ENCODE measurements at places on chromosomes 13 and 19.

GRCh38 chr19:38451036-38451435 lies 17.5 kb downstream of the RYR1 start:
- DNase-seq, result no peak

DNA sequence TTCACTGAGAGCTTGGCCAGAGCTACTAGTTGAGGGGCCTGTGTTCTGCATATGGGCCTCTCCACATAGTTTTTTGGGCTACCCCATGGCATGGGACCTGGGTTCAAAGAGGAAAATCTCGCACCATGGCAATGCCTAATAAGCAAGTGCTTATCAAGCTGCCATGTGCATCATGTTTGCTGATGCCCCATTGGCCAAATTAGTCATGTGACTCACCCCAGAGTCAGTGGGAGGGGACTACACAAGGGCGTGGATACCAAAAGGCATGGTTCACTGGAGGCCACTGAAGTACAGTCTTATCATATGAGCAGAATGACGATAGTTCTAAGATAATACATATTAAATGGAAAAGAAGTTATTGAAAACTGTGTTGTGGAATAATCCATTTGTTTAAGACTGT lies 214.8 kb downstream of the LMO7 start:
- no peak for DNase-seq

DNA sequence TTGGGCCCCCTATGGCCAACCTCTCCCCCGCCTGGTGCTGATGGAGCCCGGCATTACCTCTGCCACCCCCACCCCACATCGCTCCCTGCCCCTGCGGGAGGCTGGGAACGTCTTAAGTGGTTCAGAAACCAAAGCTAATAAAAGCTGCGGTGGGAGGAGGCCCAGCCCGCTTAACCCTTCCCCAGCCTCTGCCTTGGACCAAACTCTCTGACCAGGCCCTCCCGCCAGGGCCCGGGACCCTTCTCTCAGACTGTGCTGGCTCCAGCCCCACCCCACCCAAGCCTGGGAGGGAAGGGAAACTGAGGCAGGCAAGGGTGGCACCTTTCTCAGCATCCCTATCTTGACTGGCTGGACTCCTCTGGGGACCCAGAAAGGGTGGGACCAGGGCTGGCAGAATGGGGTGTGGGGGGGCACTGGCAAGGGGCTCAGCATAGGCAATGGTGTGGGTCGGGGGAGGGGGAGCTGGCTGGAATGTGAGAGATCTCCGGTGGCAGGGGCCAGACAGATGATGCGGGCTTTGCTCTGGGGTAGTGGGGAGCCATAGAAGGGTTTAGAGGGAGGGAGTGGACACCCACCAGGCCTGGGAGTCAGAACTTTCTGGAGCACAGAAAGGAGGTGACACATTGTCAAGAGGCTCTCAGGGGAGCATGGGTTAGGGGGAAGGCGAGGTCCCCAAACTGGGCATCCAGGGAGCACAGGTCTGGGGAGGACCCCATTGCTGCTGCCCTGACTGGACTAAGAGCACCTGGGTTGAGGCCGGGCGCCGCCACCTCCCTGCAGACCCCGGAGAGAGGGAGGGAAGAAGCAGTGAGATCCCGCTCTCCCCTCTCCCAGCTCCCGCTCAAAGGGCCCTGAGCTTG lies 21.9 kb downstream of the SMIM24 start:
- no peak for DNase-seq

DNA sequence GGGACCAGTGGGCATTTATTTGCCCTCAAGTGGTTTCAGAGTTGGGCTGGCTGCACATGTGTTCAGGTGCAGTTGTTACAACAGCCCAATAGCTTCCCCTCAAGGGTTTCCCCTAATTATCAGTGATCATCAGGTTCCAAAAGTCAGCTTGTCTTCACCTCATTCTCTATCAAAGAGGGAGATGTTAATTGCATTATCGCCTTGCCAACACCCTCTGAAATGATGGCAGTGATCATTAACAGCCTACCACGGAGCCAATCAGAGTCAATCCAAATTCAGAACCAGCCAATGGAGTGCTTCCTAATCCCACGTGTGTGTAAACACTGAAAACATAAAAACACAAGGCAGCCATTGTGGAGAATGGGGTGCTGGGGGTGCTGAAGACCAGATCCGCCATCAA lies 248.4 kb upstream of the ZNF507 start:
- DNase-seq, result no peak

DNA sequence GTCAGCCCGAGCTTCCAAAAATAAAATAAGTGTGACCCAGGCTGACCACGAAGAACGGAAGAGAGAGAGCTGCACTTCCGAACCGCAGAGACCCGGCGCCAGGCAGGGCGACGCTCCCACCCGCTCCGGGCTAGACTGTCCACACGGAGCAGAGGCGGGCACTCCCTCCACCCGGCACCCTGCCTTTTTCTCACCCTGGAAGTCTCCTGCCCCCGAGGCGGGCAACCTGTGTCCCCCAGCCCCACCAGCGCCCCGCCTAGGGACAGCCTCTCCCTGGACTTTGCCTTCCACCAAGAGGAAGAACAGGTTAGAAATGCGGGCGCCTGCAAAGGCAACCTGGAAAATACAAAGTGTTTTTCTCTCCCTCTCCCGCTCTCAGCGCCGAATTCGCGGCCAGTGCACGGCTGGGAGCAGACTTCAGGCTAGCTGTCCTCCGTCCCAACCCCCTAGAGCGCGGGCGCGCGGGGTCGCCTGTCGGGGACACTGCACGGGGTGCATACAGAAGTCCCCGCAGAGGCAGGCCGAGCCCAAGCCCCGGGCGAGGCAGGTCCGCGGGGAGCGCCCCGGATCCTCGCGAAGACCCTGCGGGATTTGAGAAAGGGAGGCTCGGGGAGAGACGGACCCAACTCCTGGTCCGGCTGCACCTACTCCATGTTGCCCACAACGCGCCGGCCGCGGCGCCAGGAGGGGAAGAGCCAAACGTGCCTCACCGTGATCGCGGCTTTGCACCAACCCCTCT lies 845 bp downstream of the SPRY2 start:
- no peak for DNase-seq

DNA sequence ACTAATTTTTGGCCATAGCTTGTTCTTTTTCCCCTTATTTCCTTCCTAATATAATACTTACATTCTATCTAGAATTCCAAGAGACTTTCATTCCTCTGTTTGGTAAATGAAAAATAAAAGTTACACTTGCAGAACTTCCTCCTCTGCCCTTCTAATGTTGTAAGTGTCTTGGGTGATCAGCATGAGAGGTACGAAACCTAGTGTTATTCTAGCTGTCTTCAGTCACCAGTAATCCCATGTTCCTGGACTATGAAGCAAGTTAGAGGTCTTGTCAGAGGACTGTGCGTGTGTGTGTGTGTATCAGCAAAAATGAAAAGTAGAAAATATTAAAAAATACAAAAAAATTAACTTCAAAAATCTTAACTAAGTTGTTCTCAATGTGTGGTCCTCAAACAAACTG lies 307.0 kb downstream of the SPRY2 start:
- DNase-seq, result no peak

DNA sequence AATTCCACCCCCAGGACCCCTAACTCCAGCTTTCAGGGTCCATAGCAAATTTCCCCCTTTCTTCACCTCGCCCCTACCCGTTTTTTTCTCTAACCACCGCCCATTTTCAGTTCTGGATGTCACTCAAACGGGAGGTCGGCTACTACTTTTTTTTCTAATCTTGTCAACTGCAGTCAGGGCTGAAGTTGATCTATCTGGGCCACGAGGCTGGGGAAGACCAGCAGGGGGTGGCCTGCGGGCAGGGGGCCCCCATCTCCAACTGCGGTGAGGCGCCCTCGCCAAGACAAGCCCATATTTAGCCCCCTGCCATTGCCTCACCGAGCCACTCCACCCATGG lies 748 bp downstream of the LHFPL6 start:
- no peak for DNase-seq

GRCh38 chr19:17183858-17184321 lies 31.3 kb upstream of the USE1 start:
- DNase-seq, result no peak

DNA sequence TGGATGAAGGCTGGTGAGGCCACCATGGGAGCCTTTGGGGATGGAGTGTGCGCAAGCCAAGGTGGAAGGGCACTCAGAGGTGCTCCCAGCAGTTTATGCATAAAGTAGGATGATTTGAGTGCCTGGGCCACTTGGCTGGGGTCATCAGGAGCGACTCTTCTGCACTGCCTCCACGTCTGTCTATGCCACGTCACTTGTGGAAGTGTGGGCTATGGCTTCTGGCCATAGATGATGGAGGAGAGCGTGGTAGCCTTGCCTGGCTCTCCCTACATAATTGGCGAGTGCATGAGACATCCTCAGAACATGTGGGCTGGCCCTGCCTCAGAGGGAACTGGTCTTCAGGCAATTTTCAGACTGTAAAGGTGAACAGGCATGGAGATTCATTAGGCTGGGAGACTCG lies 182.9 kb downstream of the TEX29 start:
- DNase-seq, result no peak

DNA sequence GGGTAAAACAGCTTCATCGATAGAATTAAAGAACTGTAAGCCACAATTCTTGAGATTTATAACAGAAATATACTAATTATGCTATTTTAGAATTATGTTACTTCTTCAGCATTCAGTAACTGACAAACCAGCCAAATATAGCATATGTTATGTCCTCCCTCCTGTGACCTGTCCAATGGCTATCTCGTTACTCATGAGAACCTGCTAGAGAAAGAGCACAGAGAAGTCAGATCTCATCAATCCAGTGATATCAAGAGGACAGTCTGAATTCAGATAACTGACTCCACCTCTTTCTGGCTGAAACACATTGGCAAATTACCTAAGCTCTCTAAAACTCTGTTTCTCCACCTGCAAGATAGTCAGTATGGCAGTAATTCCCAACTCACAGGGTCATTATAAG lies 170.4 kb downstream of the FGF14 start:
- DNase-seq, result no peak

- DNase-seq, result peak; percentile 37
These were observed at the start of gene FNDC3A for GRCh38 chr13:48975856-48976575. FNDC3A (plus strand) TSS chr13:48975912; CDS start chr13:49006191, 30,279 bp downstream.

GRCh38 chr19:44731622-44732021 lies 16.9 kb upstream of the BCL3 start:
- DNase-seq, result no peak

DNA sequence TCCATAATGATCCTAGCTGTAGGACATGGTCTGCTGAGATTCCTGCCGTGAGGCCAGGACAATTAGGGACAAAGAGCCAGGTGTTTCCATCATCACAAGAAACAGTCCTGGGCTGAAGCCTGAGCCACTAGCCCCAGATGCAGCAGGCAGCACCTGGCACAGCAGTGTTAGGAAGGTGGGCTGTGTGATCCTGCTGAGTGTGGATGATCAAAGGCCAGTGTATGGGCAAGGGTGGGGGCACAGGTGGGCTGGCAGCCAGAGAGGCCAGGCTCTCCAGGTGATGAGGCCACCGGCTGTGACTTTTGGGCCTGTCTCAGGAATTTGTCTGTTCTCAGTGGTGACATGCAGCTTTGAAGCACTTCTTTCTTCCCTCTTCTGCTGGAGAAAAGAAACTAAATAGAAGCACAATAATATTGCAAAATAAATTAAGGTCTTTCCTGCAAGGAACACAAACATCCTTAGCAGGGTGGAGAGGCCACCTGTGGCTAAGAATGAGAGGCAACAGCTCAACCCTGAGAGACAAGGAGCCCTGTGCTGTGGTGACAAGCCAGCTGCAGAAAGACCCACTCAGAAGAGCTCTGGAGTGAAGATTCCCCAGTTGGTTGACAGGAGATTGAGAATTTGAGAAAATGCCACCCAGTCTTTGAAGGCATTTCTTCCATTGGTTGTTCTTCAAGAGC lies 127.6 kb downstream of the KATNAL1 start:
- peak; percentile 58 for DNase-seq

GRCh38 chr19:57317503-57317902 lies 2.8 kb upstream of the ZNF543 start:
- DNase-seq, result no peak

- no peak for DNase-seq
These were observed 275.9 kb downstream of the ZNF536 start for GRCh38 chr19:30647891-30648720.

- no peak for DNase-seq
These were observed 202.8 kb downstream of the EFNB2 start for GRCh38 chr13:106332621-106333020.

DNA sequence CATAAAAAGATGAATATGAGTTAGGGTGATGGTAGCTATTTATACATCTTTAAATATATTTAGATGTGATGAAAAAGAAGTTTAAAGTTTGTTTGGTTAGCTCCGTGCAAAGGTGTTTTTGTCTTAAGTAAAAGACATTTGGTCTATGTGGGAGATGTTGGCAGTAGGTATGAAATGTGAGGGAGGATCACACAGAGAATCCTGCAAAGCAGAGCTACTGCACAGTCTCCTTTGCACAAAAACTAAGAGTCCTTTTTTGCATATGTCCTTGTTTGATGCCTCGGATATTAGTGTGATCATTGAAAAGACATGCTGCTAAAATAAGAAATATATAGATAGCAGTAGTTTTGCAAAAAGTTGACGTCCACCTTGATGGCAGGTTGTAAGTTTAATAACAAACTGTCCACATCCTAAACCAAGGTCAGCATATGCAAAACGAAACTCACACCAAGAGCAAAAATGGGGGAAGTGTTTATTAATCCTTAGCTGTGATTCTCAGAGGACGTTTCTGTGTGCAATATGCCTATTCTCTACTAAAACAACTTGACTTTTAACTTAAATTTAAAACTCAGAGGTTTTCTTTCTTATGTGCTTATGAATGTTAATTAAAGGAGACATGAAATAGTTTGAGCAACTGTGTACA lies 870.1 kb downstream of the PCDH9 start:
- DNase-seq, result no peak

DNA sequence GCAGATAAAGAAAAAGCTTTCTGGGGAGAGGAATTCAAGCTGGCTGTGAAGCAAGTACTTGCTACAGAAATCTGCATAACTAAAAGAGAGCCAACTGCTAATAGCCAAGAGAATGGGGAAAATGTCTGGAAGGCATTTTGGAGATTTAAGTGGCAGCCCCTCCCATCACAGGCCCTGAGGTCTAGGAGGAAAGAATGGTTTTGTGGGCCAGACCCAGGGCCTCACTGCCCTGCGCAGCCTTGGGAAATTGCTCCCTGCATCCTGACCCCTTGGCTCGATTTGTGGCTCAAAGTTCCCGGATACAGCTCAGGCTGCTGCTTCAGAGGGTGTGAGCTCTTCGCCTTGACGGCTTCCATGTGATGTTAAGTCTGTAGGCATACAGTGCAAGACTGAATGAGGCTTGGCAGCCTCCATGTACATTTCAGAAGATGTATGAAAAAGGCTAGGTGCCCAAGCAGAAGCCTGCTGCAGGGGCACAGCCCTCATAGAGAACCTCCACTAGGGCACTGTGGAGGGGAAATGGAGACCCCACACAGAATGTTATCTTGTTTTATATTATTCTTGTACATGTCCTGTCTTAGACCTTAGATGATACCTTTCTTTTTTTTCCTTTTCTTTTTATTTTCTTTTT lies 34.4 kb downstream of the MZT1 start:
- no peak for DNase-seq

GRCh38 chr13:111541752-111542529 lies 221.5 kb downstream of the TEX29 start:
- no peak for DNase-seq
